Inflammatory macrophage treated with lipopolysaccharide for 1 hour (primary cell): ENCODE measurements at places on chromosomes 3 and 15.
A peak's percentile ranks its signal among the peaks of the same experiment; 100 is the strongest.

- no peak for DNase-seq
Observed at GRCh38 chr3:115418583-115418982, 204.7 kb upstream of the GAP43 start.

GRCh38 chr15:70875001-70875782, 17.0 kb downstream of the THAP10 start:
- DNase-seq = no peak

GRCh38 chr15:38535491-38536200, 29.0 kb downstream of the RASGRP1 start:
- no peak for DNase-seq

GRCh38 chr3:152636651-152637050, 198.3 kb upstream of the P2RY1 start:
- DNase-seq = no peak

DNA sequence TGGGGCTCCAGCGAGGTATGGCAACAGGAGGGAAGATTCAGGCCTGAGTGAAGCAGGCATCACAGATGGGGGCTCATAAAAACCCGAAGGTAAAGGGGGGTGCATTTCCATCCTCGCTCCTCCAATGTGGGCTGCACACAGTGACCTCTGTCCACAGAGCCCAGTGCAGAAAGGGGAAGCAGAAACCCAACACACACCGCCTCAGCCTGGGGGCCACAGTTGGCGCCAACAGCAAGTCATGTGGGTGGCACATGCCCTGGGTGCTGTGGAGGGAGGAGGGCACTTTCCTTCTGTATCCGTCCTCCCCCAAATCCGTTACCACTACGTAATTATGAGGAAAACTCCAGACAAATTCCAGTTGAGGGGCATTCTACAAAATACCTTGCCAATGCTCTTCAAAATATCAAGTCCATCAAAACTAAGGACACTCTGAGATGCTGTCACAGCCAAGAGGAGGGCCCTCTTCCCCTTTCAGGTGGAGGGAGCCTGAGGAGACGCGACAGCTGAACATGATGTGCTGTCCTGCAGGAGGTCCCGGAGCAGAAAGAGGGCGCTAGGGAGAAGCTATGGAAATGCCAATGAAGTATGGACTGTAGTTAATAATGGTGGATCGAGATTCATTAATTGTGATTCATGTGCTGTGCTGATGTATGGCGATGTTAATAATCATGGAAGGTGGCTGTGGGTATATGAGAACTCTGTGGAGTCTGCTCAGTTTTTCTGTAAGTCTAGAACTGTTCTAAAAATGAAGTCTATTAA, 16.4 kb downstream of the APBA2 start:
- no peak for DNase-seq

- DNase-seq = no peak
Observed at GRCh38 chr3:52393131-52393807, 51.6 kb downstream of the SEMA3G start.

DNA sequence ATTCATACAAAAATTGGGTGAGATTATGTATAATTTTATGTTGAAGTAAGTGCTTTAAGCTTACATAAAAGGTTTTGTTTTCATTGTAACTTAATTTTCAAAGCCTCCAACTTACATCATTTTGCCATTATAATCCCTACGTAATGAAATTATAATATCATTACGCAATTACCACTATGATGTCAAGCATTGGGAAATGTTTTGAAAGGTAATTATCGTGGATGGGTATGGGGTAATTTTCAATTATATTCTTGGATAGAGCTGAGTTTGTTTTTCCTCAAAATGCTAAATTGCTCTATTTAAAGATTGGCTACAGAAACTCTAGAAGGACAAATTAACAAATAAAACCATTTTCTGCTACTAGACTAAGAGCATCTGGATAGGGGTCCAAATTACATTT, 80.2 kb upstream of the FAM3D start:
- DNase-seq = no peak

DNA sequence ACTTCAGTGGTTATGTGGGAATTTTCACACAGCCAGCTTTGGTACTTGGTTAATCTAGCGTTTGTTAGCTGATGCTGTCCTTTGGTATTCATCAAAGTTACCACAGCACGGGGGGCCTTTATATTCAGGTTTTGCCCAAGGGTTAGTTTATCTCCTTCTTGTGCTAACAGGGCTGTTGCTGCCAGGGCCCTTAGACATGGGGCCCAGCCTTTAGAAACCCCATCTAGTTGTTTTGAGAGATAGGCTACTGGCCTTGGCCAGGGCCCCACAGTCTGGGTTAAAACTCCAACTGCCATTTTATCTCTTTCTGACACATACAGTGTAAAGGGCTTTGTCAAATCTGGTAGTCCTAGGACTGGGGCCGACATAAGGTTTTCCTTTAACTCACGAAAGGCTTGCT, 7.5 kb upstream of the DNAAF4 start:
- DNase-seq = no peak

DNA sequence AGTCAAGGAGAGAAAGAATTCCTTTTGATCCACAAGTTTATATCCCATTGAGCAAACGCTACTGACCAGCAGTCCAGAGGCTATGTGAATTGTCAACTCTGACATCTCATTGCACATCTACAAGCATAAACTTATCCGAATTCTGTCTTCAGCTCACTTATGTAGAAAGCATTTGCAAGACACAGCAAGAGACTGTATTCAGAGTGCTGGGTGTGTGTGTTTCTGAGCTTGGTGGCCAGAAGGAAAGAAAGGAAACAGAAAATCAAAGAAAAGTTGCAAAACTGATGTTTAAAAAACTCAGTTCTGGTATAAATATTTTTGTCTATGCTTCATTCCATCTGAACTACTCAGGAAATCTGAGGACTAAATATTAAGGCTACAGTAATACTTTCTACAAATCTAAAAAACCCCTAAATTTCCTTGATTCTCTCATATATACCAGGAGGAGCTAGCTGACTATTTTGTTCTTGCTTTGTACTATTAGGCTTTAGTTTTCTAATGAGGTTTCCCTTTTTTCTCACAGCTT, 45.5 kb downstream of the LSAMP start:
- no peak for DNase-seq

DNA sequence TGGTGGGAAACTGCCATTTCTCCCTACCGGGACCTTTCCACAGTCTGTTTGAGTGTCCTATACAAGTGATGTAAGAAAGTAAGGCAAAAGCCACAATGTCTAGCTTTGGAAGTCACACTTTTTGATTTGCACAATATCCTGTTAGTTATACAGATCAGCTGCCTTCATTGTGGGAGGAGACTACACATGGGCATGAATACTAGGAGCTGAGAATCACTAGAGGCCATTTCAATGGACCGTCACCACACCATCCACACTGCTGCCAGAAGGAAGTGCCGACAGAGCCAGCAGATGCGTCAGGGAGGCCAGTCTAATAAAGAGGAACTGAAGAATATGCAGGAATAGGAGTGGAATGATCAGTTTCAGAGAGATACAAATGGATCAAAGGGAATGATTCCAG, 65.8 kb downstream of the SCN11A start:
- peak; percentile 65 for DNase-seq

GRCh38 chr3:79937567-79937966, 169.8 kb upstream of the ROBO1 start:
- no peak for DNase-seq

- no peak for DNase-seq
Observed at GRCh38 chr15:100292010-100292409, 49.8 kb downstream of the ADAMTS17 start.

DNA sequence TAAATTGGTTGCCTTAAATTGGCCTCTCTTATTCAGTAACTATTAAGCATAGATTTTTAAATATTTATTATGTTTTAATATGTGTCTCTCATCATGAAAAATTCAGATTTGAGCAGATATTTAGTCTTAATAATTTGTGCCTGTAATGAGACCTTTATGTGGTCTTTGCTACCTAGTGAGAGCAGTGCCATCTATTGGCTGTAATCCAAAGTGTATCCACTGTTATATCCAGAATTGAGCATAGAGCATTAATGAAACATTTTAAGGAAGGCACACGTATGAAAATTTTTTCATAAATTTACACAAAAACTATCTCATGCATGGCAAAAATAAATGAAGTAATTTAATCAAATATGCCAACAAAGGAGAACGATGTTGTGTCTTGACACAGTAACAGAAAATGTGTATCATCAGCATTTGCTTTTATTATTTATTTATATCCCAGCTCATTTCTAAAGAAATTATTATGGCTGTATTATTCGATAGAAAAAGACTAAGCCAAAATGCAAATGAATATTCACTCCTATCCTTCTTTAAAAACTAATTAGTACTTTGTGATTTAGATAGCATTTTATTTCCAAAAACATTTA, 203.5 kb downstream of the RSRC1 start:
- peak; percentile 15 for DNase-seq

DNA sequence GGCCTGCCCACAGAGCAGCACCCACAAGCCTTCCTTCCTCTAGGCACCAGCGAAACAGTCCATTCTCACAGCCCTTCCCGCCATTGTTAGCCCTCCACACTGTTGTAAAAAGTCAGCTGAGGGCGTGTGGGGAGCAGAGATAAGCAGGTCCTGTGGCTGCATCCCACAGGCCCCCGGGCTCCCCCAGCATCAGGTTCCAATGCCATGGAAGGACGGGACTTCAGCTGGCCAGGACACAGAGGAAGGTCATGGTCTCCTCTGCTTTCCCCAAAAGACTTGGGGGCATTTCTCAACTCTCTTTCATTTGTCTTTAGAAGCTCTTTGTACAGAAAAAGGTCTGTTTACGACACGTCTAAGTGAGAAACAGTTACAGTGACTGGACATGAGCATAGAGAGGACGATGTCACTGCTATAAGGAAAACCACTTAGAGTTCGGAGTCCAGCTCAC, 85.2 kb upstream of the HERC1 start:
- DNase-seq = no peak

DNA sequence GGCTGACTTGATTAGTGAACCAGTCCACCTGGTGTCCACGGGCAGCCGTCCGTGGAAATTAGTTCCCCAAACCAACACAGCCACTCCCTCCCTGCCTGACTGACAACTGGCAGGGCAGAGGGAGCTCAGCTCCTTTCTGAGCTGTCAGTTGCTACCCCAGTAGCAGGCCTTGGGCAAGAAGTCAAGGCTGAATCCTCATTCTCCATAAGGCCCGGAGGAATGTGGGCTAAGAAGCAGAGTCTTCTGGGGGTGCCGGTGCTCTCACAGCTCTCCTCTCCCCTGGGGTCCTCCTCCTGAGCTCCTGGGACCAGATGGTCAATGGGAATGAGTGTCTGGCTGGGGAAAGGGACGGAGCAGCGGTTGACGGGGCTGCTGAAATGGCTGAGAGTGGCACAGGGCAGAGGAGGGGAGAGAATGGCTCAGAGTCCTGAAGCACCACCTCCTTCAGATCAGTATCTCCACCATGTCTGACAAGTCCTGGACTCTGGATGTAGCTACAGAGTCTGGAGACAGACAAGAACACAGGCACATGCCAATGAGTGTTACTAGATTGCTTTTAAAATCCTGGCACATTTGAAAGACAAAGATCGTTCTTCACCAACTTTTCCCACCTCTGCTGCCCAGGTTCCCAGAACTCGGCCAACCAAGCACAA, 16.9 kb downstream of the AMOTL2 start:
- no peak for DNase-seq

- no peak for DNase-seq
Observed at GRCh38 chr3:64685331-64685799, 2.4 kb downstream of the ADAMTS9 start.

DNA sequence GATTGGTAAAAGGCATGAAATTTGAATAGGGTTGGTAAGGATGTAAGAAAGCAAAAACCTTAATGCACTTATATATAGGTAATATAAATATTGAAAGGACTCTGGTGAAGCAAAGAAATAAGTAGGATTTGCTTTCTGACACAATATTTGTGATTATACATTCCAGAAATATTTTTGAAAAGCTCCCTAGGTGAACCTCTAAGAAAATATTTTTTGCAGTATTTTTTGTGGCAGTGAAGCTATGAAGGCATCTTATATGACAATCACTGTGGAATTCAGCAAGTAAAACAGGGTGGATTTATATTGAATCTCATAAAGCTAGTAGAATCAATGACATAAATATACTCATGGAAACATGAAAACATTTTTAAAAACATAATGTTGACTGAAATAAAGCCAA, 119.6 kb upstream of the EPHA3 start:
- no peak for DNase-seq

DNA sequence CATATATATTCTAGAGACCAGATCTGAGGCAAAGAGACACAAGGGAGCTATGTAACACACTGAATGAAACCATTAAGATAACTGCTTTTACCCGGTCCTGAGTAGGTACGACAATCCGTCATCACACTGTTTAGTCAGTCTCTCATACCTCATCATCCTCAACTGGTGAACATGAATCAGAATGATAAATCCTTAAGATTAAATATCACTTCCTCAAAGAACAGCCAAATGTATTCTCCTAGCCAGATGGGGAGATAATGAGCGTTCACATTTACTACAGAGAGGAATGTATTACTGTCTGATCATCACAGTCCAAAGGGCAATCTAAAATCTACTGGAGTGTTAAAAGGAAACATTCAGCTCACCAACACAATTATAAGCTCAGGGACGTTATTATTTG, 319.4 kb upstream of the STAC start:
- no peak for DNase-seq

- no peak for DNase-seq
Observed at GRCh38 chr15:43878446-43878845, 51.6 kb downstream of the WDR76 start.

- DNase-seq = no peak
Observed at GRCh38 chr15:100113351-100114080, 228.3 kb downstream of the ADAMTS17 start.

DNA sequence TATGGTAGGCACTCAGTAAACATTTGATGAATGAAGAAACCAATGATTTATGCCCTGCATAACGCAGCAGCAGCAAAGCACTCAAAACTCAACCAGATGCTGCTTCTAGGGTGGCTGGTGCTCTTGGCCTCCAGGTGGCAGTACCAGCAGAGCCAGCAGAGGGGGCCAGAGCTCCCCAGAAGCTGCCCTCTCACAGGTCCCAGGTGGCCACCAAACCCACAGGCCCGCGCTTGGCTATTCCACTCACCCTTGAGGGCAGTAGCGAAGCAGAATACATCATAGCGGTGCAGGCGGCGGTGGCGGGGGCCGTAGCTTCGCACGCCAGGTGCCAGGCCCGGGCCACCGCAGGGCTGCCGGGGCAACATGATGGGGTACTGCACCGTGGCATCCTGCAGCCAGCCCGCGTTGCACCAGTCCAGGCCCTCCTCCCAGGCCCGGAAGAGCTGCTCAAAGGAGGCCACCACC, 16.6 kb downstream of the HAPLN3 start:
- no peak for DNase-seq

GRCh38 chr15:48641416-48641815, 4.1 kb downstream of the FBN1 start:
- DNase-seq = no peak

GRCh38 chr15:100806157-100806556, 73.5 kb upstream of the ALDH1A3 start:
- no peak for DNase-seq

- no peak for DNase-seq
Observed at GRCh38 chr3:134904241-134904771, 109.2 kb downstream of the EPHB1 start.

- DNase-seq = no peak
Observed at GRCh38 chr3:9397906-9398699, 688 bp downstream of the SETD5 start.

DNA sequence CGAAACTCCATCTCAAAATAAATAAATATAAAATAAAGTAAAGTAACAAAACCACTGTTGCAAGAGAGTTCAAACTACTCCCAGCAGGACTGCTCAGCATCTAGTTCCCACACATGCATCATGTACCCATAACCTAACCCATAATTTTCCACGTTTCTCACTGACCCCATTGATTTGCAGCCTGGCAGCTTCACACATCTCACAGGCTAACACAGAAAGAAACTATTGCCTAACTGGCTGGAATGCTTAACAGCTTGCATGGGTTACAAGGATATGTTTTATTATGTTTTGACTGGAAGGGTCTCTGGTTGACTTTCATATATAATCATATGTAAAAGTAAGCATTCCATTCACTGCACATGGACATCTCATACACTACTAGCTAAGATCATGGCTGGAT, 55.6 kb upstream of the TBC1D23 start:
- DNase-seq = no peak
